Cardiac muscle cell (in vitro differentiated cells and primary cell): ENCODE measurements at places on chromosomes 12 and 14. TPM values are rescaled to one million over a fixed set of nuclear protein-coding genes. Genes with fewer than 3 reads are reported as not detected.
A peak's percentile ranks its signal among the peaks of the same experiment; 100 is the strongest.

SDSL gene
- 4.5 and 14.6 TPM in 2 replicates for total RNA-seq

C12orf50 gene
- not detected in 2 replicates for total RNA-seq

ASCL1 gene
- not detected in 2 replicates for total RNA-seq

BEST3 gene
- 0.25 TPM in 1 of 2 replicates, not detected in the other for total RNA-seq

PTPN11 gene
- 54.9 and 55.8 TPM in 2 replicates for total RNA-seq

RTN1 gene
- 1.5 and 2.5 TPM in 2 replicates for total RNA-seq

WDHD1 gene
- total RNA-seq: 4.9 and 5.4 TPM in 2 replicates

PPP1R3E gene
- 15.5 and 16.9 TPM in 2 replicates for total RNA-seq

DNA sequence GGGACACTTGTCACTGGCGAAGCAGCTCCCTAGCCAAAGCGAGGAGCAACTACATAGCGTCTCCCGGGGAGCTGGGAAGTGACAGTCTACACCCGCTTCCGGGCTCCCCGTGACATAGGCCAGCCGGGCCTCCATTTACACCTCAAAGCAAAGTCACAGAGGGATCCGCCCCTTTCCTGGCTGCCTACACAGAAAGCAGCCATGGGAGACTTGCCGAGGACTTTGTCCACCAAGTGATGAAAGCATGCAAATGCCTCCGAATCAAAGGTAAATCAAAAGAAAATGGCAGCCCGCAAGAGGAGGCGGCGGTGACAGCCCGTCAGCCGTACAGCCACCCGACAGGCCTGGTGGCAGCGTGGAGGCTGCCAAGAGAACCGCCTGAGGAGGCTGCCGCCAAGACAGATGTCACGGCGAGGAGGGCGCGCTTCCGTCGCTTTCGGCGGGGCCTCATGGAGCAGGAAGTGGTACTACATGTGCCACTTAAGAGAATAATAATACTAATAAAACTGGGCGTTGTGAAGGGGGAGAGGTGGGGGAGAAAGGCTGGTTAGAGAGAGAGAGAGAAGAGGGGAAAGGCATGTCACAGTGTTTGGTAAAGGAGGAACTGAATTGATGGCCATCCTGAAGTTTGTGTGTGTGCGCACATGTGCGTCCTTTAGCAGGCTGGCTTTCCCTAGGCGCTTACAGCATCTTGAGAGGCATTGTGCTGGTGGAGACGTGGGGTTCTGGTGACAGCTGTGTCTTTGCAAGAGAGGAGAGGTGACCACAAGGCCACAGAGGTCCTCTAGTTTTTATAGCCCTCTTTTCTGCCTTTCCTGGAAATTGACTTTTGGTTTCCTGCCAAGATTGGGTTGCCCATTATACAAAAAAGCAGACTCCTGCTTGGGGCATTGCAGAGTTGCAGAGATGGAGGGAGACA lies 661.7 kb downstream of the VRK1 start:
- no peak for DNase-seq
- H3K4me3 ChIP-seq: peak overlapping the region; percentile 6
- H3K36me3 ChIP-seq: no peaks in the 10 kb centered on the region
- no peaks in the 10 kb centered on the region for H3K4me1 ChIP-seq
- no peak overlapping the region for H3K27ac ChIP-seq

DNA sequence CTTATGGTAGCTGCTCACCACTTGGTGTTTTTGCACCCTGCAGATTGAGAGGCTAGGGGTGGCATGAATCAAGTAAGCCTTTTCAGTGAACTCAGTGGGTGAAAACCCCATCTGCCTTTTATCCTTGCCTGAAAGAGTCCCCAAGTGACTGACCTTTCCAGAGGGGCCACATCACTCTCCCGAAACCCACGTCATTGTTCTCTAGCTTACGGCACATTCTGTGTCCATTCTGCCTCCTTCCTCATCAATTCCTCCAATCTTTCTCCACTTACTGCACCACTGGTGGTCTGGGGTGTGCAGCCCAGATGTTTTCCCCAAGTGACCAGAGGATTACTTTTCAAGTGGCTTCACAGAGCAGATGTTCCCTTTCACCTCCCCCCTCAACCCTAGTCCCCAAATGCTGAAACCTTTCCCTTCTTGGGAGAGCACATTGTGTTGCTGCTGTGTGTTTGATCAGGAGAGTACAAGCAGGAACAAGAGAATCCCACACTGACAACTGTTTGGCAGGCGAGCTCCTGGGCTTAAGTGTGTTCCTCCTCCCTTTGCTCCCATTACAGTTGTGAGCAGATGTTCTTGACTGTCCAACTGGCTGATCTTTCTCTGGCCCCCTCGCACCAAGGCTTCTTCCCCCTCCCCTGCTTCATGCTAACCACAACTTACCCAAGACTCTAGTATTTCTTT lies 138.0 kb upstream of the IGF1 start:
- H3K36me3 ChIP-seq: no peaks in the 10 kb centered on the region
- H3K27me3 ChIP-seq: no peaks in the 10 kb centered on the region

- H3K4me1 ChIP-seq: peaks cover 4% of the 10 kb centered on the region
- H3K27ac ChIP-seq: no peak overlapping the region
- peak overlapping the region; percentile 74 for H3K4me3 ChIP-seq
- no peaks in the 10 kb centered on the region for H3K36me3 ChIP-seq
- H3K27me3 ChIP-seq: peaks cover 20% of the 10 kb centered on the region
Observed at GRCh38 chr12:117098361-117099217, 627 bp downstream of the TESC start.

- no peaks in the 10 kb centered on the region for H3K27me3 ChIP-seq
- DNase-seq: peak; percentile 56
- H3K4me1 ChIP-seq: no peaks in the 10 kb centered on the region
- H3K36me3 ChIP-seq: no peaks in the 10 kb centered on the region
- H3K4me3 ChIP-seq: no peak overlapping the region
Observed at GRCh38 chr14:91893007-91893406, 25.7 kb upstream of the TC2N start.

- no peaks in the 10 kb centered on the region for H3K27me3 ChIP-seq
- no peaks in the 10 kb centered on the region for H3K36me3 ChIP-seq
- no peak overlapping the region for H3K4me3 ChIP-seq
- no peak for DNase-seq
Observed at GRCh38 chr14:84065811-84066210, 1464.1 kb upstream of the FLRT2 start.

- H3K36me3 ChIP-seq: no peaks in the 10 kb centered on the region
- H3K27ac ChIP-seq: no peak overlapping the region
- peaks cover 4% of the 10 kb centered on the region for H3K4me1 ChIP-seq
- no peaks in the 10 kb centered on the region for H3K27me3 ChIP-seq
- no peak overlapping the region for H3K4me3 ChIP-seq
- no peak for DNase-seq
Observed at GRCh38 chr12:32305163-32305562, 94.2 kb upstream of the FGD4 start.

GRCh38 chr12:125503128-125503527 lies 437.9 kb downstream of the AACS start:
- H3K4me3 ChIP-seq: no peak overlapping the region
- H3K4me1 ChIP-seq: no peaks in the 10 kb centered on the region
- no peaks in the 10 kb centered on the region for H3K36me3 ChIP-seq
- no peaks in the 10 kb centered on the region for H3K27me3 ChIP-seq

- no peak overlapping the region for H3K27ac ChIP-seq
- no peaks in the 10 kb centered on the region for H3K4me1 ChIP-seq
- no peak overlapping the region for H3K4me3 ChIP-seq
- no peak for DNase-seq
- H3K27me3 ChIP-seq: no peaks in the 10 kb centered on the region
- no peaks in the 10 kb centered on the region for H3K36me3 ChIP-seq
Observed at GRCh38 chr12:65510007-65510406, 231.5 kb downstream of the MSRB3 start.

- H3K36me3 ChIP-seq: no peaks in the 10 kb centered on the region
- H3K4me1 ChIP-seq: no peaks in the 10 kb centered on the region
- no peak for DNase-seq
Observed at GRCh38 chr12:108419949-108420348, 80.8 kb upstream of the CMKLR1 start.

GRCh38 chr12:71439613-71440344 lies at the start of gene LGR5:
TSS of gene LGR5 (plus strand) at chr12:71439798. CDS start at chr12:71440081, 283 bp downstream.
- DNase-seq: peak; percentile 79
- peak within 1 kb of the TSS; percentile 32 for H3K4me3 ChIP-seq
- peaks cover 4% of the 10 kb centered on the region for H3K4me1 ChIP-seq
- no peak within 1 kb of the TSS for H3K27ac ChIP-seq

- H3K4me3 ChIP-seq: no peak overlapping the region
- H3K27me3 ChIP-seq: no peaks in the 10 kb centered on the region
- DNase-seq: no peak
- H3K27ac ChIP-seq: no peak overlapping the region
- H3K4me1 ChIP-seq: peaks cover 13% of the 10 kb centered on the region
Observed at GRCh38 chr12:118534003-118534402, 157.6 kb downstream of the SUDS3 start.

DNA sequence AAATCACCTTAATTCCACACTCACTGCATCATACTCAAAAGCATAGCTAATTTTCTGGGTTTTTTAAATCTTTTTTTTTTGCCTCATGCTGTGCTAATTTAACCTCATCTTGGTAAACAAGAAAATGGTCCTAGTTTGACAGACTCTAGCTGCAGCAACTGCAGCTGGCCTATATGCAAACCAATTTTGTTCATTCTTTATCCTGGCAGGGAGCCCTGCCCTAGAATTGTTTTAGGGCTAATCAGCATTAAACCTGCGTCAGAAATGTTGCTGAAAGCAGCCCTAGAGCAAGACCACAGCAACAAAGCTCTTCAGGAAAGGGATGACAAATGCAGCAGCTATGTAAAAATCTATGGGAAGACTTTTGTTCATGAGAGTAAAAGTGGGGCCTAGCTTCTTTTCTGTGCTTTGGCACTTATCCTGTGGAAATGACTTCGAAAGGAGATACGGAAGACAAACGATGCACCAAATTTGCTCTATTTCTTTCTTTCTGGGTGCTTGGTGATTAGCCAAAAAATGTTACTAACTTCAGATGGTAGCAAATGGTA lies 72.2 kb downstream of the DENND5B start:
- no peaks in the 10 kb centered on the region for H3K36me3 ChIP-seq
- DNase-seq: peak; percentile 99
- H3K4me3 ChIP-seq: no peak overlapping the region
- peaks cover 52% of the 10 kb centered on the region for H3K4me1 ChIP-seq
- H3K27ac ChIP-seq: peak overlapping the region; percentile 96

GRCh38 chr12:22626406-22626805 lies 1.4 kb downstream of the ETNK1 start:
- peak overlapping the region; percentile 98 for H3K27ac ChIP-seq
- no peaks in the 10 kb centered on the region for H3K27me3 ChIP-seq
- peak; percentile 33 for DNase-seq
- H3K4me1 ChIP-seq: peaks cover 30% of the 10 kb centered on the region

GRCh38 chr12:8572507-8572906 lies 31.8 kb upstream of the CLEC4E start:
- H3K4me1 ChIP-seq: no peaks in the 10 kb centered on the region
- no peak overlapping the region for H3K27ac ChIP-seq
- no peaks in the 10 kb centered on the region for H3K27me3 ChIP-seq
- no peaks in the 10 kb centered on the region for H3K36me3 ChIP-seq
- DNase-seq: no peak

- H3K36me3 ChIP-seq: no peaks in the 10 kb centered on the region
- no peak overlapping the region for H3K4me3 ChIP-seq
- no peaks in the 10 kb centered on the region for H3K27me3 ChIP-seq
- no peaks in the 10 kb centered on the region for H3K4me1 ChIP-seq
- DNase-seq: no peak
Observed at GRCh38 chr12:91104812-91105466, 6.4 kb downstream of the LUM start.
